ENCODE measurements at places on chromosomes 2 and 18.

DNA sequence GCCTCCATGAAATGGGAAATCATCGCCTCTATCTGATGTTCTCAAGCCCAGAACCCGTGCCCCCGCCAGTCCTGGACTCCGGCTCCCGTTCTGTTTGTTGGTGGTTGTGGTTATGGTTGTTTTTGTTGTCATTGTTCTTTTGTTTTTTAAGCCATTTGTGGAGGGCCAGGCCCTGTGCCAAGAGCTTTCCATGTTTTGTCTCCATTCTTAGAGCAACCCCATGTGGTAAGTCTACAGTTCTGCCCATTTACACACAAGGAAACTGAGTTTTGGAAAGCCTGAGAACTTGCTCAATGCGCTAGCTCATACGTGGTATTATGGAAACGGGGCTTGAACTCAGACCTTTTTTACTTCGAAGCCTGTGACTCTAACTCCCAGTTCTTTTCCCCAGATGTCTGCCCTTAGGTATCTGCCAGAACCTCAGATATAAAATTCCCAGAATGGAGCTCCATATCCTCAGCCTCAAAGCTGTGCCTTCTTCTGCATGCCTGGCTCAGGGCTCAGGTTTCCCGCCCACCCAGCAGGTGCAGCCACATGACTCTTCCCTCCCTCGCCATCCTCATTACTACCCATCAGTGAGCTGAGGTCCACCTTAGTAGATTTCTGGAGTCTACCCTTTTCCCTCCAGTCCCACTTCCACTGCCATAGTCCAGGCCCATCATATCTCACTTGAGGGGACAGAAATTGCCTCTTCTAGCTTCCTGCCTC is 194.1 kb downstream of the KLHL29 start:
- no peak for DNase-seq

- no peak for DNase-seq
Observed at GRCh38 chr18:58015065-58015780, 28.8 kb upstream of the NEDD4L start.

DNA sequence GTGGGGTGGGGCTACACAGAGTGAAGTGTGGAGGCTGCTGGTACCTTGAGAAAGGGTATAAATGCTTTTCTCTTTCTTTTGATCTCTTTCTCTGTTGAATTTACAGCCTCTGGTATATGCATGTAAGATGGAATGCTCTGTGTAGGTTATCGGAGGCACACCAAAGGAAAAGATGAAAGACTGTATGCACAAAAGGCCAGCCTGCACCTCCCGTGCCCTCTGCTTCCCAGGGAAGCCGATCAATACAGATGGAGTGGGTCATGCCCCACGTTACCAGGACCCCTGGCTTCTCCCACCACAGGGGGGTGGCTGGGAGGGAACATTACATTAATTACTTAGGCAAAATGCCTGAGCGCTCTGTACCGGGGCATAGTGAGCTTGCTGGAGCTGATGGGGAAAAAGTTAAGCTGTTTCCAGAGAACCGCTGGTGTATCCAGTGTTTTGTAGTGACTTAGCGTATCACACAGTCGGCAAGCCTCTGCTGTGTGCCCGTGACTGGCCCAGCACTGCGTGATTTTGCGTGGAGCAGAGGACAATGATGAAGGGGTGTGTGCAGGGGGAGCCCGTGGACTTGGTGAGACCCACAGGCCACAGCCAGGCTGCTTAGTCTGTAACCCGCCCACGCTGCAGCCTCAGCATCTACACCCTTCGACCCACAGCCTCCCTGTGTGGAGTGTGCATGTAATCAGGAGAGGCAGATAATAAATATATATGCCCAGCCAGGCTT is 8.0 kb downstream of the ALLC start:
- no peak for DNase-seq

GRCh38 chr2:204265681-204266181 is 279.5 kb upstream of the PARD3B start:
- no peak for DNase-seq

GRCh38 chr18:76499637-76500340 is 4.7 kb upstream of the ZNF516 start:
- no peak for DNase-seq

GRCh38 chr2:11250400-11251196 is 93.8 kb downstream of the ROCK2 start:
- DNase-seq, result no peak

GRCh38 chr2:151968770-151969470 is 129.9 kb downstream of the CACNB4 start:
- no peak for DNase-seq

DNA sequence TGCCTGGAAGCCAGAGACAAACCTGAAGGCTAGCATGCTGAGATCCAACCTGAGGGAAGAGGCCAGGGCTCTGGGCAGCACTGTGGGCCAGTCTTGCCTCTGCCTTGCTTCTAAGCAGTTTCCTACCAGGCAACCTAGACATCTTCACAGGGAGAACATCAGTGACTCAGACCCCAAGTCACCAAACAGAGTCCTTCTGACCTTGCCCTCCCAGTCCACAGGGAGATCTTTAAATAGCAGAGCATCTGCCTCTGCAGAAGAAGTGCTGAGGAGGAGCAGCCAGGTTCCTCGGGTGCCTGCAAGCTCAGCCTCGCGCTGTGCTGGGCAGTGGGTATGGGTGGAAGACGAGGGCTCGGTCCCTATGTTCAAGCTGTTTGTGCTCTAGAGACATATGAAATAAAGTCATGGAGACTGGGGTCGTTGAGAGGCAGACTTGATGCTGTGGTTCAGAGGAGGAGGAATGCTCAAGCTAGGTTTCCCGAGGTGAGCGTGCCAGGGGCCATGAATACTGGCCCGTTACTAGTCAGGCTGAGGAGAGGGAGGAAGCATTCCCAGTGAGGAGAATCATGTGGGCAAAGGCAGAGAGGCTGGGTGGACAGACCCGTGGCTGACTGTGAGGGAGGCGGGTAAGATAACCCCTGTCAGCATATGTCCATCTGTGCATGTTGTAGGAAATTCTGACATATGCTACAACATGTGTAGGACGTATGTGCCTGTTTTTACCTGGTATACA is 66.5 kb downstream of the BOLA3 start:
- no peak for DNase-seq

DNA sequence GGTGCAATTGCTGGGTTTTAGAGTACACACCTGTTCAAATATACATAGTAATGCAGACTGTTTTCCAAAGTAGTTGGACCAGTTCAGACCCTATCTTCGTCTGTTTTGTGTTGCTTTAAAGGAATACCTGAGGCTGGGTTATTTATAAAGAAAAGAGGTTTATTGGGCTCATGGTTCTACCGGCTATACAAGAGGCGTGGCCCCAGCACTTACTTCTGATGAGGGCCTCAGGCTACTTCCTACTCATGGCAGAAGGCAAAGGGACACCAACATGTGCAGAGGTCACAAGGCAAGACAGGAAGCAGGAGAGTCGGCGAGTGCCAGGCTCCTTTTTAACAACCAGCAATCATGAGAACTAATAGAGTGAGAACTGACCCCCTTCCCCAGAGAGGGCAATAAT is 21.9 kb upstream of the EMILIN2 start:
- no peak for DNase-seq

GRCh38 chr2:197460649-197461048 is 7.3 kb downstream of the COQ10B start:
- no peak for DNase-seq

DNA sequence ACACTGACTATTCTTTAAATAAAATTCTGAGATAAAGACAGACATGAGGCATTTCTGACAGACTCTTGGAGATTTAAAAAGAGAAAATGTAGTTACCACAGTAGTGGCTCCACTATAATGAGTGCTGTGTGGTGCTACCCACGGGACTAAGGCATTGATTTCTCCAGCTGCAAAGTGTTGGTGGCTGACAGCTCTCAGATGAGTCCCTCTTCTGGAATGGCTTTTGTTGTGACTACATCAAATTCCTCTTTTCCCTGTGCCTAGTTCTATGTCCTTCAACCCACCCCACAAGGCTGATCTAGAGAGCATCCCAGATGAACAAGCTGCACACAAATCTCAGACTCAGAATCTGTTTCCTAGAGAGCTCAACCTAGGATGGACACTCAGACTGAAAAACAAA is 884.8 kb upstream of the ZEB2 start:
- no peak for DNase-seq

DNA sequence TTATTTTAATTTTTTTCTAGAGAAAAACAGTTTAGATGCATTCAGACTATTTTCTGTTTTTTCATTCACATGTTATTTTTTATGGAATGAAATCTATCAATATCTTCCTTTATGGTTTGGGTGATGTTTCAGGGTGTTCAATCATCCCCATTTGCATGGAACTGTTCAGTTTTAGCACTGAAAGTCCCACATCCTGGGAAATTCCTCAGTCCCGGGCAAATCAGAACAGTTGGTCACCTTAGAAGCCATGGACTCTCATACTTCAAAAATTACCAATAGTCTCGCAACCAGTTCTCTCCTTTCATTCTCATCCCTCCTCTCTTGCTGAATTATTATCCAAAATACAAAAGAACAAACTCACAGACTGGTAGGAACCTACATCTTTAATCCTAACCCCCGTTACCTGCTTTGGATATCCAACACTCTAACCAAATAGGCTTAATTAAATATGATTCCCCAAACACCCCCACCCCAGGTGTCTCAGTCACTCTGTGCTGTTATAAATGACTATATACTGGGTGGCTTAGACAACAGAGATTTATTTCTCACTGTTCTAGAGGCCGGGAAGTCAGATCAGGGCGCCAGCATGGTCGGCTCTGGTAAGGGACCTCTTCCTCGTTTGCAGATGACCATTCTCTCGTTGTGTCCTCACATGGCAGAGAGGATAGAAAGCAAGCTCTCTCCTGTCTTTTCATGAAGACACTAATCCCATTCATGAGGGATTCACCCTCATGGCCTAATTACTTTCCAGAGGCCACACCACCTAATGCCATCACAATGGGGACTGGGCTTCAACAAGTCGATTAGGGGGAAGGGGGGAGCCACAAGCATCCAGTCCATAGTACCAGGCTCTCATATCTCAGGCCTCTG is 57.7 kb upstream of the SLC1A4 start:
- no peak for DNase-seq

DNA sequence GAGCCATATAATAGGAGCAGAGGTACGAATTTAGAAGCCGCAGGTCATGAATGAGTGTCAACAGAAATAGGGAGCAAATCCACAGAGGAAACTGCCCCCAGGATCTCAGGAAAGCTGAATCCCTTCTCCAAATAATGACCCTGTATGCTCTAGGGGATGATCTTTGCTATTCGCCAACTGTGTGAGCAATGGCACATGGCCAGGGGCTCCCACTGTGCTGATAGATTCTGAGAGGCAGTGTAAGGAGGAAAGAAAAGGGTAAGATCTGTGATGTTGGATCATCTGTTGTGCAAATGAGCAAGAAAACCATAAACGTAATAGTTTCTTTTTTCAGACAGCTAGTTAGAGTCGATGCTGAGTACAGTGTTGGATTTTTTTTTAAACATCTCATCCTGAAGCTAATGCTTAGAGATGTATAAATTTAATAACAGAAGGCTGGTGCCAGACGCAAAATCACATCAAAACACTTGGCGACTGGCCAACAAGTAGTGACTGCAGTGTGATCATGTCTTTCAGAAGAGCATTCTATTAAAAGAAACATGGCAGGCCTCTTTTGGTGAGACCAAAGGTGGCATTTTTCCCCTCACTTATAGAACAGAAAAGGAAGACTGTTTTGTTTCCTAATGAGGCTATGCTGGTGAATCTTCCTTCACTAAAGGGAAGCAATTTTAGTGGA is 77.4 kb downstream of the ABCA12 start:
- DNase-seq, result no peak

DNA sequence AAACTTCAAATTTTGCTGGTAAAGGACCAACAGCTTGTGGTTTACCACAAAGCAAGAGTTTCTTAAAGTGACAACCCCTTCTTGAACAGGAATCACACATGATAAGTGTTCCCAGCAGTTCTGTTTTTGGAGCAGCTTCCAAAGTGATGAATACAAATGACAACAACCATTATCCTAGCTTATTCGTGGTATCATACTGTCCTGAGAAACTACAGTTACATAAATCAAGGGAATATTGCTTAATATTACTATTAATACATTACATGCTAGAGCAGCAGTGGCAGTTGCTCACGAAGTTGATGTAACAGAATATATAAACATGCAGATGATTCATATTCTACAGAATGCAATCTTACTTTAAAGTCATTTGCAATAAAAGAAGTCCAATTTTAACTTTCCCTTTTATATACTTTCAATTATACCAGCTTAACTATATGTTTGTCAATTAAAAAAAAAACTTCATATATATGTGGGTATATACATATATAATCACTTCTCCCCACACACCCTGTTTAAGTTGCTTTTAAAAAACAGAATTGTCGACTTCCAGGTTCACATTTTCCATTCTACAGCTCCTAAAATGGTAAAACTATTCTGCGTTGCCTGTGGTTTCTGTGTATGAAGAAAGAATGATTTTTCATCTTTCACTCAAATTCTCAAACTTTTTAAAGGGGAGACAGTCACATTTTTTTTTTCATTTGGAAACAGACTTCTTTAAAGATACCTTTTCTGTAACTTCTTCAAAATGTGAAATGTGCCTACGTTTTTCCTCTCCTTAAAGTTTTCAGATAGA is 713.6 kb downstream of the TDRD15 start:
- DNase-seq, result no peak

- no peak for DNase-seq
Observed at GRCh38 chr18:63528863-63529492, 13.2 kb upstream of the SERPINB12 start.

Data from suprapubic skin (tissue), 4 donors.